ENCODE measurements at places on chromosomes 16 and 17.

DNA sequence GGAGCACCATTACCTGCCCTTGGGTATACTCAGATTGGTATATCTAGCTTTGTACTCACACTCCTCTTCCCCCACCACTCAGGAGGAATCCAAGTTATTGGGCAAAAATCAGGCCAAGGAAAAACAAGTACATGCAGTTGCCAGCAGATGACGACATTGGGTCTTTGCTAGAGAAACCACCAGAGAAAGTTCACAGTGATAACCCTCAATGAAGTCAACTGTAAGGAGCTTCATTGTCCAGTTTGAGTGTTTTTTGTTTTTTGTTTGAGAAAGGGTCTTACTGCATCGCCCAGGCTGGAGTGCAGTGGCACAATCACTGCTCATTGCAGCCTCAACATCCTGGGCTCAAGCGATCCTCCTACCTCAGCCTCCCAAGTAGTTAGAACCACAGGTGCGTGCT, 34.6 kb upstream of the TOX3 start:
- DNase-seq: no peak

- DNase-seq: no peak
These were observed 2.7 kb upstream of the HOXB9 start for GRCh38 chr17:48628649-48629410.

DNA sequence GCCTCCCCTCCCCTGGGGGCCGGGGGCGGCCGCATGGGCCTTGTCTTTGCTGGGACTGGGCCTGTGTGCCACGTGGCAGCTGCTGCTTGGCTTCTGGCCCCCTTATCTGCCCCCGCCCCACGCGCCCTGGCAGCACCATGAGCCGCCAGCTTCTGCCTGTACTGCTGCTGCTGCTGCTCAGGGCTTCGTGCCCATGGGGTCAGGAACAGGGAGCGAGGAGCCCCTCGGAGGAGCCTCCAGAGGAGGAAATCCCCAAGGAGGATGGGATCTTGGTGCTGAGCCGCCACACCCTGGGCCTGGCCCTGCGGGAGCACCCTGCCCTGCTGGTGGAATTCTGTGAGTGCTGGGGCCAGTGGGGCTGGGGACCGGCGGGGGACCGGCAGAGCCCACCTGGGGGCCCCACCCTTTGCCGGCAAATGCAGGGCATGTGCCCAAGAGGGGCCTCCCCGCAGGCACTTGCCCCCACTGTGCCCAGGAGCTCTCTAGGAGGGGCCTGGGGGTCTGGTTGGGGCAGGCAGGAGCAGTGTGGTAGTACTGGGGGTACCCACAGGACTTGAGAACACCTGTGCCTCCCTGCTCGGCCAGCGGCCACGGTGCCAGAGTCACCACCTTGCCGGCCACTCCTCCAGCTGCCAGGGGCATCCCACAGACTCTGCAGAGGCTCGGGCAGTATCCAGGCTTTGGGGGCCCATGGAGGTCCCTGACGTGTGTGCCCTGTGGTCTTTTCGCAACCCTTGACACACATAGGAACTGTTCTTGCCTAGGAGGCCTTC, at the start of gene PDIA2:
PDIA2 (plus strand) TSS at position 132 of the 773 bp plus-strand sequence; CDS start at position 138, 6 bp downstream.
- DNase-seq: no peak

- DNase-seq: no peak
These were observed 1.5 kb downstream of the ZNF319 start for GRCh38 chr16:57998992-57999365.

DNA sequence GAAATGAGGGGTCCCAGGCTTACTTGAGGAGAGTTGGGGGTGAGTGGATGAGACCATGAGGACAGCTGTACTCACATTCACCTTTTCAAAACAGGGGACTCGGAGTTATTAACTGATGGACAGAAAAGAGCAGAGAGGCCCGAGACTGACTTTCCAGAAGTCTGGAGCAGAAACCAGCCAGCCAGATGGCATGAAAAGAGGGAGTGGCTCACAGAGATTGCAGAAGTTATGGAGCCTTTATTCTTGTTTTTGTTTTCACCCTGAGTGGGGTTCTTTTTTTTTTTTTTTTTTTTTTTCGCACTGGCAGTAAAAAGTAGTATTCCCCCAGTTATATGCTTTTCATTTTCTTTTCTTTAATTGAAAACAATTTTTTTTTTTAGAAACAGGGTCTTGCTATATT, 18.9 kb downstream of the TVP23A start:
- DNase-seq: no peak

- no peak for DNase-seq
These were observed 28.1 kb upstream of the GSG1L start for GRCh38 chr16:28091656-28092055.

DNA sequence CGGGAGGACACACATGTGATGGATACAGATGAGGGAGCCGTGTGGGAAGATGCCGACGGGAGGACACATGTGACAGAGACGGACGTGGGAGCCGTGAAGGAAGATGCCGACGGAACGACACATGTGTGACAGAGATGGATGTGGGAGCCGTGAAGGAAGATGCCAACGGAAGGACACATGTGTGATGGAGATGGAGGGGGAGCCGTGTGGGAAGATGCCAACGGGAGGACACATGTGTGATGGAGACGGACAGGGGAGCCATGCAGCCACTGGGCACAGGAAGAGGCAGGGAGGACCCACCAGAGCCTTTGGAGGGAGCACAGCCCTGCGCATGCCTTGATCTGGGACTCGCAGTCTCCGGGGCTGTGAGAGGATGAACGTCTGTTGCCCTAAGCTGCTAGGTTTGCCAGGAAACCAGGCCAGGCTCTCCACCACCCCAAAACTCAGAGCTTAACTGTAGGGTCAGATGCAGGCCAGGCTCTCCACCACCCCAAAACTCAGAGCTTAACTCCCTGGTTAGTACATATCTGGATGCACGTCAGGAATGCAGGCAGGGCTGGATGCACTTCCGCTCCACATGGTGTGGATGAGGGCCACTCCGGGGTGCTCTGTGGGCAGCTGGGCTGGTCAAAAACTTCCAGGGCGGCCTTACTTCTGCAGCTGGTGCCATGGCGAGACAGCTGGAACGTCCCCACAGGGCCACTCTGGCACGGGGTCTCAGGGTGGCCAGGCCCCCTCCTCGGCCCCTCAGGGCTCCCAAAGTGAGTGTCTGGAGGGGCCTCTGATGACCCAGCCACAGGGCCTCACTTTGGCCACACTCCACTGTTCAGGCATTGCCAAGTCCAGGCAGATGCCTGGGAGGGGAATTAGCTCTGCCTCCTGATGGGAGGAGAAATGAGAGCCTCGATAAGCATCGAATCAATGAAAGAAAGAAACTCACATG, 47.7 kb upstream of the ZNF469 start:
- DNase-seq: no peak

GRCh38 chr16:58494981-58495520, 4.9 kb upstream of the NDRG4 start:
- DNase-seq: peak; percentile 85

DNA sequence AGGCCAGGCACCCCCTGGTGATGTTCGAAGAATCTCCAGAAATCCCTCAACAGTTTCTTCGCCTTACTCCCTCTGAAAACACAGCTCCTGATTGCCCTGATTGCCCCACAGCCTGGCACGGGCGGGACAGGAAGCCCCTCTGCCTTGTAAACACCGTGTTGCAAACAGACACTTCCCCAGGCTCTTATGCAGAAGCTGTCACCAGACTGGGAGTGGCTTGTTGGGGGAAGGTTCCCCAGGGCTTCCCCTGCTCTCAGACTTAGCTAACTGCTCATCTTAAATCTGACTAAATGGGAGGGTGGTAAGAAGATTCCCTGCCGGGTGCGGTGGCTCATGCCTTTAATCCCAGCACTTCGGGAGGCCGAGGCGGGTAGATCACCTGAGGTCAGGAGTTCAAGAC, 11.2 kb downstream of the PIK3R5 start:
- DNase-seq: no peak

GRCh38 chr17:28131599-28131998, 89.1 kb downstream of the NLK start:
- no peak for DNase-seq

DNA sequence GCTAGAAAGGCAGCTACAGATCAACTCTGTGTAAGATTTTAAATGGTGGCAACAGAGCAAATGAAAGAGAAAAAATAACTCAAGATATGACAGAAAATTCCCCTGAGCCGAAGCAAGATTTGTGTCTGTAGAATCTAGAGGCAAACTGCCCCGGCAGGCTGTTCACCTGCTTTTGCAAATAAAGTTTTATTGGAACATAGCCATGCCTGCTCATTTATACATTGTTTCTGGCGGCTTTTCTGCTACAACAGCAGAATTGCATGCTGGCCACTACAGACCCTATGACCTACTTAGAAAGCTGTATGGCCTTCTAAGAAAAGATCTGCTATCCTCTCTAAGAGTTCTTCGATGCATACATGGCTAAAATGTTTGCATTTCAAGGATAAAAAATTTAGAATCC, 119.5 kb downstream of the SALL1 start:
- no peak for DNase-seq

DNA sequence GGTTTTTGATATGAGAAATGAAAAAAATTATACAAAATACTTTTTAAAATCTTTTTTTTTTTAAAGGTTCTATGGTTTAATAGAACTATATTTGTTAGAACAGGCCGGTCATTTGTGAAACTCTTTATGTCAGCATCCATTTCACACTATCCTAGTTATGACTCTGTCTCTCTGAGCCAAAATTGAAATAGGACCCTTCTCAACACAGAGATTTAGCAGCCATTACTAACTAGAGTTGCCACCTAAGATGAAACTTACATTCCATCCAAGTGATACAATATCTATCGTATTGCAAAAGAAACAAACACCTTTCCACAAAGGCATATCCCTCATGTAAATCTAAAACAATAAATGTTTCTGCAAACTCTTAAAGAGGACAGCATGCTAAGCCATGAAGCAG, 249.8 kb downstream of the CDH11 start:
- DNase-seq: no peak

- DNase-seq: no peak
These were observed 39.0 kb upstream of the KDM8 start for GRCh38 chr16:27164352-27164751.

DNA sequence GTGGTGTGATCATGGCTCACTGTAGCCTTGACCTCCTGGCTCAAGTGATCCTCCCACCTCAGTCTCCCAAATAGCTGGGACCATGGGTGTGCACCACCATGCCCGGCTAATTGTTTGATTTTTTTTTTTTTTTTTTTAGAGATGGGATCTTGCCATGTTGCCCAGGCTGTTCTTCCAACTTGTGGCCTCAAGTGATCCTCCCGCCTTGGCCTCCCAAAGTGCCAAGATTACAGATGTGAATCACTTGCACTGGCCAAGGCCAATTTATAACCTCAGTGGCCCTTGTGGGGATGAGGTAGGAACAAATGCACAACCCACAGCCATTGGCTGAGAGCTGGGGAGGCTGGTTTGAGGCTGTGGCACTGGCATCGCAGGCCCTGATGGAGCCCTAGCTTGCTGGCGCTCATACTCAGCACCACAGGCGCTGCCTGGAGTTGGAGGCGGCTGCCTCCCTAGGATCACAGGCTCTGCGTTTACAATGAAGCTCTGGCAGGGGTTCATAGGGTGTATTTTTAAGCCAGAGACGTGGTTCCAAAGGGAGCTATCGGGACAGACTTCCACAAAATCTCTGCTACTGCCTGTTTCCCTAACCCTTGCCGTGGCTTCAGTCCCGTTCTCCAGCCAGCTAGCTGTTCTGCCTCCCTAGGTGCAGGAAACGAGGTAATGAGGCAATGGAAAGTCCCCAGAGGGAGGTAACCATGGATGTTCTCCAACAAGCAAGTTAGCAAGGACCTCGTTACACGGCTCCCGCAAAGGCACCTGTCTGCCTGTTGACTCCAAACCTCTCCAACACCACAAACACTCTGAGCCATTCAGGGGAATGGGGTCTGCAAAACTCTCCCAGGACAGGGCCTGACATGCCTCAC, 2.9 kb downstream of the ABCA3 start:
- peak; percentile 25 for DNase-seq

DNA sequence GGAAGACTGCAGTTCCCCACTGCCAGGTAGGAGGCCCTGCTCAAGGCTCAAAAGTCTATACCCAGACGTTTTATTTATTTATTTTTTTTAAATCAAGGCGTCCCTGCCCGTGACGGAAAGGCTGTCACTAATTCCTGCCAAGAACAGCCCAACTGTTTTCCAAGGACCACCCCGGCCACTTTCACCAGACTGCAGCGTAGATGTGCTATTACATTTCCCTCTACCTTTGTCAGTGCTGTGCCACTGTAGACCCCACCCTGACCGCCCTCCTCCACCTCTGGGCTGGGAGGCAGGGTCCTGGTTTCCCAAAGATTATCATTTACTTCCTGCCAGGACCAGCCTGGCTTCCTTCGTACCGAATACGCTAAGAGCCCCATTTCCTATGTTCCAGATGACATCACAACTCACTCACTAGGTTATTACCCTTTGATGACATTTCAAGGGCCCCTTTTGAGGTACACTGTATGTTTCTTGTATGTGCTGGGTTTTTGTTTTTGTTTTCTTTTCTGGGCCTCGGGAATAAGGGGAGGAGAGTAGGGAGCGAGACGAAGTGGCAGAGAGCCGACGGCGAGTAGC, 6.3 kb upstream of the RNF227 start:
- DNase-seq: no peak

GRCh38 chr17:55693254-55694216, 29.1 kb downstream of the TMEM100 start:
- no peak for DNase-seq

DNA sequence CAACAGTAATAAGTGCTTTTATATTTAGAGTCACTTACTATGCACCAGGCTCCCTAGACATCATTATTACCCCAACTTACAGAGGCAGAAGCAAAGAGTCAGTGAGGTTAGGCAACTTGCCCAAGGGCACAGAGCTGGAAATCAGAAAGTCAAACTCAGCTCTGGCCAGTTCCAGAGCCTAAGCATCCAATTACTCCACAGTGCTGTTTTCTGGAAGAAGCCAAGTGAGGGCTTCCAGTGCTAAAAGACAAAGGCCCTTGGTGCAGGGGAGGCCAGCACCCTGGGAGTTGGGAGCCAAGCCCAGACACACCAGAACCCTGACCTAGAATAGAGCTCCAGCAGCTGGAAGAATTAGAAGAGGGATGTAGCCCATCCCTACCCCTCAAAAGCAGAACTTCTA, 40.2 kb downstream of the C17orf67 start:
- DNase-seq: no peak

- DNase-seq: no peak
These were observed 1.6 kb downstream of the CHCT1 start for GRCh38 chr17:60423865-60424264.

Data from NCI-H345 (cell line).